ENCODE measurements at places on chromosomes 13 and 19.

DNA sequence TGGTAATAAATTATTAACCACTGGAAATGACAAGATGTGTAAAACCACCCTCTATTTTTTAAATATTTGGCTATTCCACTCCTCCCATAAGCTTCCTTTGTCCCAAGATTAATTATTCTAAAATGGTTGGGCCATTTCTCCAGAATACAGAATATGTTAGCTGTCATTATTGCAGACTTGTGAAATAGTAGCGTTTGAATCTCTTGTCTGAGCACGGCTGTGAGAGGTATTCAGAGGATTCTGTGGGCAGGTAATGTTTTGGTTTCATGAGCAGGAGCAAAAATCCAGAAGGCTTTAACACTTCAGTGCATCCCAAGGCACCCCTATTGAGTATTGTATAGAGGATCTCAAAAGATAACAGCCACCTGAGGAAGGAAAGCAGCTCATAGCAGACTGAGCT, 256.0 kb downstream of the UQCRFS1 start:
- no peak for DNase-seq

GRCh38 chr19:15475169-15475568, 4.1 kb downstream of the PGLYRP2 start:
- DNase-seq, result no peak

GRCh38 chr13:97165502-97166425, 56.4 kb upstream of the MBNL2 start:
- no peak for DNase-seq

DNA sequence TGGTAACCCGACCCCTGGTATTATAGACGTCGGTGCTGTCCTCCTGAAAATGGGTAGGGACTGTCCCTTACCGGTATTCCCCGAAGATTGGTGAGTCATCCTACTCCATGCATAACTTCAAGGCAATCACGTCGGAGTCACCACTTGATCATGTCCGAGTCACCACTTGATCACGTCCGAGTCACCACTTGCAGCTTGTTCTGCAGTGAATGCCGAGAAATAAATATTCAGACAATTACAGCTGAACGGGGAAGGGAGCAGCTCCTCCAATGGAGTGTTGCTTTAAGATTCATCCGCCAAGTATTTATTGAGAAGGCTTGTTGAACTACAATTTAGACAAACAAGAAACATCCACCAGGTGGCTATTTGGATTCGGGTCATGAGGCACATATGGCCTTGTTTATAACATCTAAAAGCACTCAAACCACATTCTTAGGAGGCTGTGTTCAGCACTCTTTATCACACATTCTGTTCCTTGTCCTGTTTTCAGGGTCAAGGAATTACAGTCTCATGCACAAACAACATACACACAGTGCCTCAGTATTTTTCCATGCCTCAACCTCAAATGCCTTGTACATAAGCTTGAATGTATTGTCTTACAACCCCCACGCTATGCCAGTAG, 43.1 kb downstream of the ZNF726 start:
- no peak for DNase-seq

GRCh38 chr19:10195199-10195519, 406 bp upstream of the DNMT1 start:
- DNase-seq, result no peak

GRCh38 chr13:32041429-32041828, 9.9 kb downstream of the FRY start:
- DNase-seq, result no peak

- no peak for DNase-seq
These were observed 5.7 kb downstream of the DNAJB1 start for GRCh38 chr19:14512406-14512961.

DNA sequence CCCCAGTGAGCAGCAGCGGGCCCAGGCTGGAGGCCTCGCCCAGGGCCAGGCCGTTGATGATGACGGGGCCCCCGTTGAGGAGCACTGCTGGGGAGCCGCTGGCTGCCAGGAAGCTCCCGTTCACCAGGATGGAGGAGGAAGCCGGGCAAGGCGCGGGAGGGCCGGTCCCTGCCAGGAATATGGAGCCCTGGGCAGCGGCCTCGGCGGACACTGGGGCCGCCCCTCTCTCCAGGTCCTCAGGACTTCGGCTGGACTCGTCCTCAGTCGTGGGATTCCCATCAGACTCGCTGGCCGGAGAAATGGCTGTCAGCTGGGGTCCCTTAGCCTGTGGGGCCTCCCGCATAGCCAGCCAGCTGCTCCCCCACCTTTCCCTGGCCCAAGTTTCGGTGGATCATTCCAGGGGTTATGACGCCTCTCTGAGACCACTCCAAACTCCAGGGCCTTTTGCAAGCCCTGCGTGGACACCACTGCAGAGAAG, 2.1 kb downstream of the SIX5 start:
- DNase-seq, result no peak

DNA sequence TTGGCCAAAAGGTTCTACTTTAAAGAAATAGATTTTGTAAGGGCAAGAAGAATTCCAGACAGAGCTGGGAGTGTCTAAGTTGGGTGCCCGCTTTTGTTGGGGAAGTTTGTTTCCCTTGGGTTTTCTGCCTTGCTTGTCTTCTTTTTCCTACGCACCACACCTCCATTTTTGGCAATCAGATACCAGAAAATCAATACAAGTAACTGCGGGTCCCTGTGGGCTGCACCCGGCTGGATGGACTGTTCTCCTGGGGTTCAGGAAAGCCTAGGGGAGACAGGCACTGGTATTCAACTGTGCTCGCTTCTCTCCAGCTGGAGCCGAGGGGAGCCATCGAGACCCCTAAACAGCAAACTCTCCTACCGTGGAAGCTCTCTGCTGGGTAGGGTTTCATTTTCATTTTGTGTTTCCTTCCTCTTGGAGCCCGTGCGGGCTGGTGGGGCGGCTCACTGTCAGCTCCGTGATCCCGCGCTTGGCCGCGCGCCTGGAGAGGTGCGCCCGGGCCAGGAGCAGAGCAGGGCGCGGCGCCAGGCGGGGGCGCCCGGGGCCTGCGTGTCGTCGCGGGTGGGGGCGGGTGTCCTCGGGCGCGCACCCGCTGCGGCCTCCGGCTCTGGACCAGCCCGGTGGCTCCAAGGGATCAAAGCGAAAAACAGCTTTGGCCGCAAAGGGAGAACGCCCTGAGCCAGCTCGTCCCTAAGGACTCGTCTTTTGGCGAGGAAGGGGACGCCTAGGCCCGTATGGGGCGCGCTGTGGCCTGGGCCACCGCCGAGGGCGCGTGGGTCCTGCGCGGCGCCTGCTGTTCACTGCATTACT, 347.2 kb downstream of the ZNF536 start:
- no peak for DNase-seq

GRCh38 chr13:38766799-38767198, 79.9 kb downstream of the FREM2 start:
- no peak for DNase-seq

DNA sequence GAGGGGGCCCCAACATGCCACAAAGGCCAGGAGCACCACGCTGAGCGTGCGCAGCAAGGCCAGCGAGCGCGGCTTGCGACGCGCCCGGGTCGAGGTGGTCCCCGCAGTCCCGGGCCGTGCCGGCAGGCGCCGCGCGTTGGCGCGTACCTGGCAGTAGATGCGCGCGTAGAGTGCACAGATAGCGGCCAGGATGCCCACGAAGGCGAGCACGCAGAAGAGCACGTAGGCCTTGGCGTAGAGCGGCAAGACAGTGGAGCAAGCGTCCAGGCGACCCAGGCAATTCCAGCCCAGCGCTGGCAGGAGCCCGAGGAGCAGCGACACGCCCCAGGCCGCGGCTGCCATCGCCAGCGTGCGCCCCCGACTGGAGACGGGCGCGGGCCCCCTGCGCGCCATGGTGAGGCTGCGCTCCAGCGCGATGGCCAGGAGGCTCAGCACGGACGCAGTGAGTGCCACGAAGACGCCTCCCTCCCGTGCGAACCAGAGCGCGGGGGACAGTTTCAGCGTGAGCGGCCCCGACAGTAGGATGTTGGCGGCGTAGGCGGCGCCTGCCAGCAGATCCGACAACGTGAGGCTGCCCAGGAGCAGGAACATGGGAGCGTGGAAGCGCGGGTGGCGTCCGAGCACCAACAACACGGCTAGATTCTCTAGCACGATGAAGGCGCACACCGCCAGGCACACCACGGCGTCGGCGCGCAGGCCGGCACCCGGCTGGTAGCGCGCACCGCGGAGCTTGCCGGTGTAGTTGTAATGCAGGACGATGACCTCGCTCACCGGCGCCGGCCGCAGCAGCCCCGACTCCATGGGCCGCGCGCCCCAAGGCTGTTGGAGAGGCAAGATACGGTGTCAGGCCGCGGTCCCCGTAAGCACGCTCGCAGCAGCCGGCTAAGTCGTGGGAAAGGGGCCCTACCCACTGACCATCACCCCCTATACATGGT, 2.8 kb downstream of the S1PR5 start:
- no peak for DNase-seq

- no peak for DNase-seq
These were observed 1.5 kb downstream of the RNF6 start for GRCh38 chr13:26220575-26220974.

DNA sequence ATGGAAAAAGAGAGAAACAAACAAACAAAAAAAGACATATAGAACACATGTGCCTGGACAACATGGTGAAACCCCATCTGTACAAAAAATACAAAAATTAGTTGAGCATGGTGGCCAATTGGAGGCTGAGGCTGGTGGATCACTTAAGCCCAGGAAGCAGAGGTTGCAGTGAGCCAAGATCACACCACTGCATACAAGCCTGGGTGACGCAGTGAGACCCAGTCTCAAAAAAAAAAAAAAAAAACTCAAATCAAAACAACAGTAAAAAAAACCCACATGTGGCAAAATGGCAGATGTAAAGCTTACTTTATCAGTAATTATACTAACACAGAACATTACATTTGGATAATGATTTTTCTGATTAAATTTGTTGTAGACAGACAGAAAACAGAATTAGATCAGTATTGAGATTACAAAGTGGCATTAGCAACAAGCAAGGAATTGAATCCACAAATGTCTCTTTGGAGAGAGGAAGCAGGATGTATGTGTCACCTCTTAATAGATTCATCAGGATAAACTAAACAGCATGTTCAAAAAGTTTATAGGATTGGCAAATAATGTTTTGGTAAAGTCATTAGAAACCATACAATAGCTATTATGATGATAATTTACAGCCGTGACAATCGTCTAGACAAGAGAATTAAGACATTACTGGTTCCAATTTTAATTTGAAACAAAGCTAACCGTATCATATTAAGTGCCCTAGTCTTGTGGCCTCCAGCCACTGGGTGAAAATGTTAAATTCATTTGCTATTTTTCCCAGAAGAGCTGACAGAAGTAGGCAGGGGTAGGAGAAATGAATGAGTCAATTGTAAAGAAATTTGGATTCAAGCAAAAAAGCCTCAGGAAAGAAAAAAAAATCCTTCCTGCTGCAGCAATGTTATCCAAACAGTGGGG, 206.0 kb downstream of the FGF14 start:
- no peak for DNase-seq

GRCh38 chr19:34990578-34991192, 9.4 kb upstream of the GRAMD1A start:
- no peak for DNase-seq

- DNase-seq, result no peak
These were observed 71.4 kb upstream of the SERP2 start for GRCh38 chr13:44302233-44302632.

- no peak for DNase-seq
These were observed 440.9 kb downstream of the KLF5 start for GRCh38 chr13:73499695-73500094.

DNA sequence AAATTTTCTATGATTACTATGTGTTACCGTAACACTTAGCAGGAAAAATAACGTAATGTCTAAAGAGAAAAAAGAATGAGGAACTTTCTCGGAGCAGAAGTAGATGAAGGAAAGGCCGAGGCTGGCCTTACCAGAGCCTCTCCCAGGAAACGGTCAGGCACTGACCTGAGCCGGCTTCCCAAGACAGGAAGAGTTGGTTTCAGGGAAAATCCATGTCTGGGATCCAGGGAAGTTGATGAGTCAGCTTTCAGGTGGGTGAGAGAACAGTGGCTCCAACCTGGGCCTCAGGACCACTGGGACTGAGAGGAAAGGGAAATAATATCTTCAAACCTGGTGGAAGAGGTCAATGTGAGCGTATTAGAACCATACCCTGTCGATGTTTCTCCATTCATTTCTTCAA, 93.3 kb upstream of the UBL3 start:
- DNase-seq, result no peak

DNA sequence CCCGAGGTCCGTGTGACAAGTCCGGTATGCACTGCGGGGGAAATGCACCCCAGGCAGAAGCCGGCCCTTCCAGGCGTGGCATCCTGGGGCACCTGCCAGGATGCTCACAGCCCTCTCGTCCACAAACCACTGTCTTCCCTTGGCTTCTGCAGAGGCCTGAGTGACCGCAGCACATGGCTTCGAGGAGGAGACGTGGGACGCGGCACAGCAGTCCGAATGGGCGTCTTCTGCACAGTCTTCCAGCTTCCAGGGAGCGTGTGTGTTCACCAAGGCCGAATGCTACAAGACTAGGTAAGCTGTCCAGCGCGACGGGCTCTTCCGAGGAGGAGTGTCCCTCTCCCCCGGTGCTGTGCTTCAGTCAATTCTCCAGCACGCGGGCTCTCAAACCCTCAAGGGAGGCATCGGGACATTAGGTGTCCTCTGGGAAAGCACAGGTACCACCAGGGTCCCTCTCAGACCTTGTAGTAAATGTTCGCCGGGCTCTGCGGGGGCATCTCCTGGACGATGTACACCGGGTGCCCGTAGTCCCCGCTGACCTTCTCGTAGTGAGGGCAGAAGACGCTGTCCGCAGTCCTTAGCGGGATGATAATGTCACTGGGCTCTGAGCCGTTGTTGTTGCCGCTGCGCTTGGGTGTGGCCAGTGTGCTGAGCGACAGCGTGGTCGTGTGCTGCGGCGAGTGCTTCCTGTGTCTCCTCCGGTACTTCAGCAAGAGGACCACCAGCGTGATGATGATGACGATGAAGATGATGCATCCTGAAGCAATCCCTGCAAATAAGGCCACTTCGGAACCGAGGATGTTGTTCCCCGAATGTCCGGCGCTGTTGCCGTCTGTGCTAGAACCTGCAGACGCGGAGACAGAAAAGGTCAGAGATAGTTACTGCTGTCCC, 42.6 kb downstream of the EFNB2 start:
- no peak for DNase-seq

- DNase-seq, result no peak
These were observed 16.0 kb upstream of the EMC10 start for GRCh38 chr19:50460161-50460765.

DNA sequence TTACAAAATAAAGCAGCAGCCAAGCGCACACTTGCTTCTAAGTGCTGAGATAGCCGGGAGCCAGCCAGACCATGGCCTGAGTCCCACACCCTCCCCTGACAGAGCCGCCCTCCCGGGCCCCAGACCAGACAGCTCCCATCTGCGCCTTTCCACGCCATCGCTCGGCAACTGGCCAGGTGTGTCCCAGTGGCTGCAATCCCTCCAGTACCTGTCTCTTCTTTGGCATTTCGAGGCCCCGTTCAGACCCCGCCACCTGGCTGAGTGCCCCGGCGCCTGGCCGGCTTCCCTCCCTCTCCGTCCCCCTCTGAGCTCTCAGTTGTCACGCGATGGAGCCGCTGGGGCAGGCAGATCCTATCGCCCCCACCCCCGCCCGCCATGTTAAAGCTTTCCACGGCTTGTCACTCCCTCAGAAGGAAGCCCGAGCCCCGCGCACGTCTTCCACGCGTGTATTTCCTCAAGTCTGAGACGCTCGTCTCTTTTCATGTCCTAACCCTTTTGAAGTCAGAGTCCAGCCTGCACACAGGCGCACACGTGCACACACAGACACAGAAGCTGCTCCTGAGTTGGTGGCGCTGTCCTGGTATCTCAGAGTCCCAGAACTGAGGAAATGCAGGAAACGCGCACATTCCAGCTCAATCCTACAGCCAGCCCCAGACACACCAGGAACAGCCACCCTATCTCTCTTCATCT, 7.9 kb downstream of the MLLT1 start:
- DNase-seq, result no peak
